A673 (cell line): ENCODE measurements at places on chromosomes 4 and X.

DNA sequence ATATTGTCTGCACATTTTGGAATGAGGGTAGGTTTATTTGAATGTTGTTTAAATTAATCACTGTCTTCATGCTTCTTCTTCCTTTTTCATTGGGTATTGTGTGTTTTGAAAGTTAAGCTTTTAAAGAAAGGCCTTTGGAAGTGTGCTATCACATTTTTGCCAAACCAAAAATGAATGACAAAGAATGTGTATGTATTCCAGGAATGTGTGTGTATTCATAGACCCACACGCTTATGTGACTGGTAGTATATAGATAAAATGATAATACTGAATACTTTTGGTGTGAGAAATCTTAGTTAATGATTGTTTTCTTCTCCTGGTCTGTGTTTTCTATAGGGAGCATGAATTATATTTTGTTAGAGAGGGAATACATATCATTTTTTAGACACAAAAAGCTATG lies 404.4 kb downstream of the TLL1 start:
- no peaks in the 10 kb centered on the region for H3K27me3 ChIP-seq
- DNase-seq, result no peak
- no peaks in the 10 kb centered on the region for H3K4me1 ChIP-seq

GRCh38 chr4:110654254-110654635 lies 31.4 kb upstream of the PITX2 start:
- no peaks in the 10 kb centered on the region for H3K27me3 ChIP-seq
- no peak overlapping the region for H3K27ac ChIP-seq
- no peaks in the 10 kb centered on the region for H3K36me3 ChIP-seq
- no peak for DNase-seq
- no peaks in the 10 kb centered on the region for H3K4me1 ChIP-seq

DNA sequence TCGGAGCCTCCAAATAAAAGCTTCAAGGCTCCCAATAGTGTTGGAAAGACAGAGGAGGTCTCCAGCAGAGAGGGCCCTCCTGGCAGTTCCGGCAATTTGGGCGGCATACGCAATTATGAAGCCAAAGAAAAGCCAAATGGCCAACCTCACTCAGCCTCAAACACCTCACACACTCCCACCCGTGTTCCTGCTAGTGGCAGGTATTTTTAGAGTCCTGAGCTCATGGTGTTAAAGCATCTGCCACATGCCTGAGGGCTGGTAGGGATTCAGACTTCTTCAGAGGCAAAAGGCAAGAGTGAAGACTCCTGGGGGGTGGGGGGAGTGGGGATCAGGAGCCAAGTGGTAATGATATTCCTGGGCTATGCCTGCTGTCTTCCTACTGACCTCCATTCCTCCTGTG lies 7.4 kb downstream of the RAB33A start:
- no peaks in the 10 kb centered on the region for H3K36me3 ChIP-seq
- H3K27me3 ChIP-seq, result no peaks in the 10 kb centered on the region
- peaks cover 3% of the 10 kb centered on the region for H3K4me1 ChIP-seq

DNA sequence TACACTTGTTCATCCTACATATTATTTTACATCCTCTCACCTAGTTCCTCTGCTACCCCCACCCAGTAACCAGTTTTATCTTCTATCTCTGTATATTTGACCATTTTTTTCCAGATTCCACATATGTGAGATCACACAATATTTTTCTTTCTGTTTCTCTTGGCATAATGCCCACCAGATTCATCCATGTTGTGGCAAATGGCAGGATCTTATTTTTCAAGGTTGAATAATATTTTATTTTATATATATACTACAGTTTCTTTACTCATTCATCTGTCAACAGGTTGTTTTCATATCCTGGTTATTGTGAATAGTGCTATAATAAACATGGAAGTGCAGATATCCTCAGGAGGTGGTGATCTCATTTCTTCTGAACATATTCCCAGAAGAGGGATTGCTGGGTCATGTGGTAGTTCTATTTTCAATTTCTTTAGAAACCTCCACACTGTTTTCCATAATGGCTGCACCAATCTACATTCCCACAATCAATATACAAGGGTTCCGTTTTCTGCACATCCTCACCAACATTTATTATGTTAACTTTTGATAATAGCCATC lies 48.2 kb downstream of the THAP9 start:
- no peak overlapping the region for H3K27ac ChIP-seq
- no peaks in the 10 kb centered on the region for H3K27me3 ChIP-seq
- no peak overlapping the region for H3K4me3 ChIP-seq

- no peaks in the 10 kb centered on the region for H3K36me3 ChIP-seq
- H3K4me3 ChIP-seq, result no peak overlapping the region
- H3K27ac ChIP-seq, result no peak overlapping the region
- H3K27me3 ChIP-seq, result no peaks in the 10 kb centered on the region
- no peak for DNase-seq
Measured at GRCh38 chrX:65920620-65921019, 119.3 kb downstream of the VSIG4 start.

DNA sequence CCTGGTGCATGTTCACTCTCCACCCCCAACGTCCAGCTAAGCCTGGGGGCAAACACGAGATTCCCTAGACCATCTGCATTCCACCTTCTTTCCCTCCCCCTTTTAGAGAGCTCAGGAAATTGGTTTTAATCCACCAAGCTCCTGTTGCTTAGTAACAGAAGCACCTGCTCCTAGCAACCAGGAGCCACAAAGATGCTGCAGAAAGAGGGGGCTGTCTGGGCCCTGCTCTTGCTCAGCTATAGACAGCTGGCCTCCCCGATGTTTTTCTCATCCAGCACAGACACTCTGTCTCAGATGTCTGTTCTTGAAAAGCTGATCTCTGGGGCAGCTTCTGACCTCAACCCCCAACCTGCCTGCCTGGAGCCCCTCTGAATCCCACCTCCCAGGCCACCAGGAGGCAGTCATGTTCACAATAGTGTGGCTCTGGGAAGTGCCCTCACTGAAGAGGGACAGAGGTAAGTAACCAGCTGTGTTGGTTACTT lies 71.5 kb downstream of the SLC16A2 start:
- H3K4me3 ChIP-seq, result no peak overlapping the region
- no peak overlapping the region for H3K27ac ChIP-seq
- no peaks in the 10 kb centered on the region for H3K27me3 ChIP-seq
- H3K4me1 ChIP-seq, result no peaks in the 10 kb centered on the region

GRCh38 chr4:111652236-111652635 lies 493.0 kb upstream of the FAM241A start:
- no peaks in the 10 kb centered on the region for H3K27me3 ChIP-seq
- H3K27ac ChIP-seq, result no peak overlapping the region
- no peaks in the 10 kb centered on the region for H3K36me3 ChIP-seq
- peak; percentile 49 for DNase-seq

GRCh38 chrX:71870208-71871098 lies 40.2 kb upstream of the NHSL2 start:
- no peaks in the 10 kb centered on the region for H3K36me3 ChIP-seq
- H3K4me3 ChIP-seq, result no peak overlapping the region
- H3K27me3 ChIP-seq, result peaks cover 24% of the 10 kb centered on the region
- no peaks in the 10 kb centered on the region for H3K4me1 ChIP-seq
- DNase-seq, result peak; percentile 14
- H3K27ac ChIP-seq, result no peak overlapping the region

- no peak for DNase-seq
- H3K36me3 ChIP-seq, result no peaks in the 10 kb centered on the region
- no peak overlapping the region for H3K4me3 ChIP-seq
- no peak overlapping the region for H3K27ac ChIP-seq
- no peaks in the 10 kb centered on the region for H3K4me1 ChIP-seq
Measured at GRCh38 chrX:149157976-149158375, 347.1 kb downstream of the IDS start.

DNA sequence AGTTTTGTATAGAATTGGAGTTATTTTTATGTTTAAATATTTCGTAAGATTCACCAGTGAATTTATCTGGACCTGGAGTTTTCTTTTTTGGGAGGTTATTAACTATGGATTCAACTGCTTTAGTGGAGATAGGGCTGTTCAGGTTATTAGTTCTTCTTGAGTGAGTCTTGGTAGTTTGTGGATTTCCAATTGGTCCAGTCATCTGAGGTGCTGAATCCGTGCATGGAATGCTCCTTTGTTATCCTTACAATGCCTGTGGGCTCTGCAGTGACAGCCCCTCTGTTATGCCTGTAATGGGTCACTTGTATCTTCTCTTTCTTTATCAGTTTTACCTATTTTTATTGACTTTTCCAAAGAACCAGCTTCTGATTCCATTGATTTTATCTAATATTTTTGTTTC lies 15.4 kb upstream of the NKX1-1 start:
- no peak for DNase-seq
- H3K4me3 ChIP-seq, result no peak overlapping the region
- no peak overlapping the region for H3K27ac ChIP-seq
- no peaks in the 10 kb centered on the region for H3K36me3 ChIP-seq
